Activated naive CD4-positive, alpha-beta T cell treated with anti-CD3 and anti-CD28 coated beads for 36 hours (primary cell): ENCODE measurements at places on chromosomes 16 and 17. TPM values are rescaled to one million over a fixed set of nuclear protein-coding genes. Genes with fewer than 3 reads are reported as not detected.

The TPSG1 gene
- total RNA-seq = not detected

GRCh38 chr16:78939597-78939996, 660.9 kb downstream of the MAF start:
- H3K27me3 ChIP-seq = no peaks in the 10 kb centered on the region
- H3K4me3 ChIP-seq = no peak overlapping the region
- no peaks in the 10 kb centered on the region for H3K36me3 ChIP-seq
- H3K4me1 ChIP-seq = no peaks in the 10 kb centered on the region

GRCh38 chr16:49356728-49357488, 16.7 kb upstream of the C16orf78 start:
- no peaks in the 10 kb centered on the region for H3K4me1 ChIP-seq
- no peak overlapping the region for H3K27ac ChIP-seq
- no peaks in the 10 kb centered on the region for H3K36me3 ChIP-seq
- peaks cover 8% of the 10 kb centered on the region for H3K27me3 ChIP-seq
- DNase-seq = no peak

The SPNS3 gene
- total RNA-seq = 20.4 TPM

DNA sequence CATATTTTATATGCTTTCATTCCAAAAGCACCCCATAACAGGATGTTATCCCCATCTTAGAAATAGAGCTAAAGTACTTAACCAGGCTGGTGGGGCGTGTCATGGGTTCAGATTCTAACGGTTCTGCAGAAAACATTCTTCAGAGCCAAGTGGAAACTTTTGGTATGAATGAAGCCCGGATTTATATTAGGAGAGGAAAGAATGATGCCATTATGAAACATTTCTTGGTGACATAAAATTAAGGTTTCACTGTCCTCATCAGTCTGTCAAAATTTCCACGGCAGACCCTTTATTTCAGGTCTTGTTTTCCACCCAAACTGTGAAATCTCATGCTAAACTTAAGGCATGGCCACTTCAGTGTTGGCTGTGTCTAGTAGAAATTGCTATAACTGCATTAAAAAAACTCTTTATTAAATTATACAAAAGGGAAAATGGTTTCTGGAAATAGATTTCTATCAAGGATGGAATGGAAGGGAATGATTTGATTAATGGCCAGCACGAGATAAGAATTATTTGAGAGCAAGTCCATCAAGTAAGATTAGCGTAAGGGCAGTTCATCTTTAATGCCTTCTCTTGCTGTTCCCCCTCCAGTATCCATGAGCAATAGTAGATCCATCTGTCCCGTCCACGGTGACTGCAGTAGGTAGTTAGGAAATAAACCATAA, 11.7 kb downstream of the PRKCA start:
- no peaks in the 10 kb centered on the region for H3K27me3 ChIP-seq
- peaks cover 92% of the 10 kb centered on the region for H3K4me1 ChIP-seq
- H3K4me3 ChIP-seq = no peak overlapping the region
- H3K27ac ChIP-seq = peak overlapping the region; percentile 74

The SAMD14 gene
- total RNA-seq = 1.1 TPM

The CDR2L gene
- 0.93 TPM for total RNA-seq

- peaks cover 68% of the 10 kb centered on the region for H3K4me1 ChIP-seq
- H3K27me3 ChIP-seq = no peaks in the 10 kb centered on the region
- H3K27ac ChIP-seq = no peak overlapping the region
- no peak overlapping the region for H3K4me3 ChIP-seq
Observed at GRCh38 chr17:40072040-40072734, 9.4 kb downstream of the THRA start.

DNA sequence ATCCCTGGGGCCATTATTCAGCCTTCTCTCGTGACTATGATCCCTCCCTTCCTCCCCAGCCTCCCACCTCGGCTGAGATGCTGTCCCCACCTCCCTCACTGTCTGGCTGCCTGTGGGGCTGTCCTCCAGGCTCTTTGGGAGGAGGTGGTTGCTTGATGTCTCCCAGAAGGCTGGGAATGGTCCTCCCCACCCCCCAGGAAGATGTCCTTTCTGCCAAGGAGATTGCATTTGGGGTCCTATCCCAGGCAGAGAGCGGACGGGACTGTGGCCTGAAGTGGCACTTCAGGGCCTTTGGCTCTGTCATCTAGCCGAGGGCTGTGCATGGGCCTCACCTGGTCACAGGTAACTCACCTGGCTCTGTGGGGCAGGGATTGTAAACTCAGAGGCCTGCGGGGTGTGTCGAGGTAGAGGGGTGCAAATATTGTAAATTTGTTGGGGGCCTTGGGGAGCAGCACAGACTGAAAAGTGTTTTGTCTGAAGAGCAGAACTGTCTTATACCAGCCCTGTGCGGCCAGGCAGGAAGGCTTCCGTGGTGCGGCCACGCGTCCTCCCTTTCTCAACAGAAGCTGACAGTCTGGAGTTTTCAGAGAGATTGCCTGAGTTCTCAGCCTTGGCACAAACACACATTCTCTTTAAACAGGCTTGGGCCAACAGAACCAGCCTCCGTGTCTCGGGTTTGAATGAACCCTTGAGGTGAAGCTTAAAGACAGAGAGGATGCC, 177.9 kb downstream of the SEC14L1 start:
- H3K27ac ChIP-seq = peak overlapping the region; percentile 93
- H3K4me3 ChIP-seq = peak overlapping the region; percentile 95
- DNase-seq = no peak
- H3K36me3 ChIP-seq = no peaks in the 10 kb centered on the region
- peaks cover 30% of the 10 kb centered on the region for H3K4me1 ChIP-seq
- H3K27me3 ChIP-seq = no peaks in the 10 kb centered on the region

GRCh38 chr16:48963306-48963705, 318.3 kb downstream of the CBLN1 start:
- no peak overlapping the region for H3K4me3 ChIP-seq
- no peaks in the 10 kb centered on the region for H3K27me3 ChIP-seq
- no peaks in the 10 kb centered on the region for H3K36me3 ChIP-seq
- H3K27ac ChIP-seq = no peak overlapping the region
- no peak for DNase-seq
- H3K4me1 ChIP-seq = no peaks in the 10 kb centered on the region

- H3K27me3 ChIP-seq = peaks cover 4% of the 10 kb centered on the region
- no peak overlapping the region for H3K4me3 ChIP-seq
- DNase-seq = no peak
- H3K4me1 ChIP-seq = no peaks in the 10 kb centered on the region
- H3K36me3 ChIP-seq = no peaks in the 10 kb centered on the region
Observed at GRCh38 chr16:82452004-82452756, 174.6 kb upstream of the CDH13 start.

GRCh38 chr17:56099649-56100048, 53.6 kb upstream of the ANKFN1 start:
- no peak overlapping the region for H3K4me3 ChIP-seq
- no peaks in the 10 kb centered on the region for H3K4me1 ChIP-seq
- DNase-seq = no peak

GRCh38 chr17:10635290-10635689, 21.8 kb downstream of the MYH3 start:
- no peak overlapping the region for H3K27ac ChIP-seq
- H3K4me1 ChIP-seq = no peaks in the 10 kb centered on the region
- no peak overlapping the region for H3K4me3 ChIP-seq
- H3K27me3 ChIP-seq = no peaks in the 10 kb centered on the region

DNA sequence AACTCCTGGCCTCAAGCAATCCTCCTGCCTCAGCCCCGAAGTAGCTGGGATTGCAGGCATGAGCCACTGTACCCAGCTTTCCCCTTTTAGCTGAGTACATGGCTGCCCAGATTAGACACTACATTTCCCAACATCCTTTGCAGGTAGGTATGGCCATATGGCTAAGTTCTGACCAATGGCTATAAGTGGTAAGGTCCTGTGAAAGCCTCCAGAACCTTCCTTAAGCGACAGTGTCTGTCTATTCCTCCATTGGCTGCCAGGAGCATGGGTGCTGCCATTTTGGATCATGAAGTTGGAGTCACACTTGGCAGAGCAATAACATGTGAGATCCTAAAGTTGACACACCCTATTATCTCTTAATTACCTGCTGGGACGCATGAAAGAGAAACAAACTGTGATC, 24.4 kb upstream of the CRHR1 start:
- H3K27me3 ChIP-seq = peaks cover 8% of the 10 kb centered on the region
- no peaks in the 10 kb centered on the region for H3K36me3 ChIP-seq
- no peak for DNase-seq
- H3K4me1 ChIP-seq = no peaks in the 10 kb centered on the region

The RNF112 gene
- 0.32 TPM for total RNA-seq

DNA sequence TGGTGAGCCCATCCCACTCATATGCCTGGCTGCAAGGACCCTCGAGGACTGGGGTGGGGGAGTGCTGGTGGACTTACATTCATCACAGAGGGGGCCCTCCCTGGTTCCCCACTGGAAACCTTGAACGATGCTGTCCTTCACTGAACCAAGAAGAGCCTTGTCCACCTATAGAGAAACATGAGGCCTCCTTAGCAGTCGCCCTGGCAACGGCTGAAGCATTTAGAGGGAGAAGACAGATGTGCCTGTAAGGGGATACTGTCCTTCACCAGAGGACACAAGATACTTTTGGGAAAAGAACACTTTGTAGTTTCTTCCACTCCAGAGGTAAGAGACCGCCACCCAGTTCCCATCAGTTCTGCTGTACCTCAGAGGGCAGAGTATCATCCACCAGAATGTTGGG, 6.5 kb downstream of the HIGD1B start:
- no peak overlapping the region for H3K27ac ChIP-seq
- no peak for DNase-seq
- no peaks in the 10 kb centered on the region for H3K4me1 ChIP-seq
- H3K27me3 ChIP-seq = no peaks in the 10 kb centered on the region

The MYH8 gene
- not detected for total RNA-seq
